ENCODE measurements at places on chromosomes 5 and 9.

GRCh38 chr5:130400091-130400490 is 495.8 kb downstream of the CHSY3 start:
- no peak overlapping the region for H3K27ac ChIP-seq
- H3K4me3 ChIP-seq: no peak overlapping the region
- H3K27me3 ChIP-seq: no peaks in the 10 kb centered on the region
- H3K36me3 ChIP-seq: no peaks in the 10 kb centered on the region

DNA sequence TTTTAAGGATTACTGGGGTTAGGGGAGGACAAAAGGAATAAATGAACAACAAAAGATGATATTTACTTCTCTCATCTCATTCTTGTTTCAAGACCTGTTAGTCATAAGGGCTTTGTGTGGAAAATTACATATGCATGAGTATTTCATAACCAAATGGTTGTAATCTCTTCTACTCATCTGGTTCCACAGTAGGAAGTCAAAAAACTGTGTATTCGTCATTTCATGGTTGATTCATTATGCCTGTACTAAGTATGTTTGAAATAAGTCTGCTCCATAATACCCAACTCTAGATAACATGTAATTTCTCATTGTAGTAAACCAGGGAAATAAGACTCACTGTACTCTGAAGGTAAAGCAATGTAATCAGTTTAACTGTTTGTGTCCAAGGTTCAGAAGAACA is 212.9 kb downstream of the ARRDC3 start:
- H3K36me3 ChIP-seq: no peaks in the 10 kb centered on the region
- no peaks in the 10 kb centered on the region for H3K27me3 ChIP-seq
- no peak overlapping the region for H3K4me3 ChIP-seq
- peaks cover 2% of the 10 kb centered on the region for H3K4me1 ChIP-seq
- no peak for DNase-seq

DNA sequence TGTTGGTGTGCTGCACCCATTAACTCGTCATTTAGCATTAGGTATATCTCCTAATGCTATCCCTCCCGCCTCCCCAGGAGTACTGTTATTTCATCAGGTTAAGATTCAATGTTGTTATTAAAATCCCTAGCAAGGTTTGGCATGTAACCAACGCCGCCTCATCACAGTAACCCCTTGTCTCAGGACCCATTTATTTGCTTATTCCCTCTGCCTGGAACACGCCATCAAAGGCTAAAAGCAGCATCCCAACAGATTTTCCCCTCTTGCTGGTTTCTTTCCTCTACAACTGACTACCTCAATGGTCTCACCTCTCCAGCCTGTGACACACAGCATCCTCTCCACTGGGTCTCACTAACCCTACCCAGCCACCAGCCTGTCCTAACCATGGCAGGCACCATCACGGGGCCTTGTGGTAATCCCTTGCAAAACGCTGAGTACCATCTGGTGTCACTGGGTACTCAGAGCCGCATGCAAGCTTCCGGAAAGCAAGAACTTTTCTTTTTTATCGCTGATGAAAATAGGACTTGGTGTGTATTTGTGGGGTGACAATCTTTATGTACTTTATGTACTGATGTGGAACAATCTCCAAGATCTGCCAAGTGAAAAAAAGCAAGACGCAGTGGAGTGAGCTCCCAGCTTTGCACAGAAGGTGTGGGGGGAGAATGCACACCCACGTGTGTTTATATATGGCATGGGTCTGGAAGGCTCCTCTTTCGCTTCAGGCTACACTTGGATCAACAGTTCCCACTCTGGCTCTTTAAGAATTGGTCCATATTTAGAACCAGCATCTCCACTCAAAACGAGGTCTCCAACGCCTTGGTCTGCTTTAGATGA is 6.1 kb downstream of the RPS14 start:
- H3K27ac ChIP-seq: no peak overlapping the region
- peaks cover 49% of the 10 kb centered on the region for H3K36me3 ChIP-seq
- H3K4me3 ChIP-seq: no peak overlapping the region

GRCh38 chr5:126926187-126926586 is 104.2 kb downstream of the MARCHF3 start:
- no peak for DNase-seq
- no peak overlapping the region for H3K4me3 ChIP-seq
- H3K27ac ChIP-seq: no peak overlapping the region
- no peaks in the 10 kb centered on the region for H3K4me1 ChIP-seq
- no peaks in the 10 kb centered on the region for H3K27me3 ChIP-seq
- H3K36me3 ChIP-seq: no peaks in the 10 kb centered on the region

DNA sequence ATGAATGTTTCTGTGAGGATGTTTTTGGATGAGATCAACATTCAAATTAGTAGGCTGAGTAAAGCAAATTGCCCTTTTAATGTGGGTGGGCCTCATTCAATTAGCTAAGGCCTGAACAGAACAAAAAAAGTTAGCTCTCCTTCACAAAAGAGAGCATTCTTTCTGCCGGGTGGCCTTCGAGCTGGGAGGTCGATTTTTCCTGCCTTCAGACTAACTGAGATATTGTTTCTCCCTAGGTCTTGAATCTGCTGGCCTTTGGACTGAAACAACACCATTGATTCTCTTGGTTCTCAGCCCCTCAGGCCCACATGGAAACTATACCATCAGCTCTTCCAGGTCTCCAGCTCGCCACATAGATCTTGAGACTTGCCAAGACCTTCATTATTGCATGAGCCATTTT is 29.1 kb upstream of the FREM1 start:
- H3K36me3 ChIP-seq: no peaks in the 10 kb centered on the region
- DNase-seq: no peak
- no peaks in the 10 kb centered on the region for H3K4me1 ChIP-seq
- H3K27ac ChIP-seq: no peak overlapping the region

DNA sequence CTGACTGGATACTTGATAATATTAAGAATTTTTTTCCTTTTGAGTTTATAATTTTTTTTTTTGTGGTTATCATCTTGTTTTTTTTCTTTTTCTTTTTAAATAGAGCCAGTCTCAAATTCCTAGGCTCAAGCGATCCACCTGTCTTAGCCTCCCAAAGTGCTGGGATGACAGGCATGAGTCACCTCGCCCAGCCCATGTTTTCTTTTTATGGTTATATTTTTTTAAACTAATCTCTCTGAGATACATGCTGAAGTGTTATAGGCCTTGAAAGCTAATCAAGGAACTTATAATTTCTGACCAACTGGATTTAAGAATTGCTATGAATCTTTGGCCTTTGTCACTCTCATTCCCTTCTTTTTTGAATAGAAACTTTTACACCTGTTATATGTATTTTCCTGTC is 6.8 kb upstream of the AMACR start:
- no peaks in the 10 kb centered on the region for H3K27me3 ChIP-seq
- H3K4me1 ChIP-seq: no peaks in the 10 kb centered on the region
- no peak for DNase-seq

DNA sequence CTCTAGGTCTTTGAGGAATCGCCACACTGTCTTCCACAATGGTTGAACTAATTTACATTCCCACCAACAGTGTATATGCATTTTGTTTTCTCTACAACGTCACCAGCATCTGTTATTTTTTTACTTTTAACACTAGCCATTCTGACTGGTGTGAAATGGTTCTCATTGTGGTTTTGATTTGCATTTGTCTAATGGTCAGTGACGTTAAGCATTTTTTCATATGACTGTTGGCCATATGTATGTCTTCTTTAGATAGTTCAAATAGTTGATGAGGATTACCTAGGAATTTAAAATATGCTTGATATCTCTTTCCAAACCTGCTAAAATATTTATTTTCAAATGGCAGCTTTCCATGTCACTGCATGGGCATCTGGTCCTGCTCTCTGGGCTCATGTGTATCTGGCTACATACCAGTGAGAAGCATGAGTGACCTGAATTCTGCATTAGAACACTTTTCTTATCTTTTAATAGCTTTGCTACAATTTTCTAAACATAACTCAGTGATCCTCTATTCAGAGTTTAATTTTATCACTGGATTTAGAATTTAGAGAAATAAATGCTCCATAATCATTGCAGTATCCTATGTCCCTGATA is 95.8 kb upstream of the ADAMTS16 start:
- H3K36me3 ChIP-seq: no peaks in the 10 kb centered on the region
- no peak for DNase-seq
- H3K27me3 ChIP-seq: no peaks in the 10 kb centered on the region
- no peak overlapping the region for H3K4me3 ChIP-seq

DNA sequence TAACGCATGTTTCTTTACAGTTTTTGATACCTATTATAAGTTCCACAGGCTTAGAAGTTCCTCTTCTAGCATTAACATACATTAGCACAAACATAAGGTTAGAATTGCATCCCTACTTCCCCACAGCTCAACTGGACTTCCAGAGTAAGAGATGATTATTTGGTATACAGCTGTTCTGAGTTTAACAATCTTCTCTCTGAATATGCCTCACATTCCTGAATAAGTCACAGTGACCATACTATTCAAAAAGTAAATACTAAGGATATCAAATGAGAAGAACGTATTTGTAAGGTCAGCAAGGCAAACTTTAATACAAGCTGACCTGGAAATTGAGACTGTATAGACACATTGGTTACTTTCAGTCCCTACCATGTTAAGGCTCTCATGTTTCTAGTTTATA is 21.3 kb downstream of the NR6A1 start:
- no peak overlapping the region for H3K27ac ChIP-seq
- H3K4me1 ChIP-seq: no peaks in the 10 kb centered on the region
- no peak overlapping the region for H3K4me3 ChIP-seq
- no peaks in the 10 kb centered on the region for H3K27me3 ChIP-seq
- no peaks in the 10 kb centered on the region for H3K36me3 ChIP-seq

GRCh38 chr5:171776770-171777759 is 8.6 kb upstream of the SMIM23 start:
- no peak overlapping the region for H3K27ac ChIP-seq
- DNase-seq: no peak
- no peaks in the 10 kb centered on the region for H3K27me3 ChIP-seq
- H3K36me3 ChIP-seq: no peaks in the 10 kb centered on the region
